Hindlimb muscle (tissue), 1 donor: ENCODE measurements at places on chromosomes 12 and 14.

GRCh38 chr12:105721051-105721825 is 390.7 kb downstream of the C12orf75 start:
- DNase-seq: peak; percentile 40

DNA sequence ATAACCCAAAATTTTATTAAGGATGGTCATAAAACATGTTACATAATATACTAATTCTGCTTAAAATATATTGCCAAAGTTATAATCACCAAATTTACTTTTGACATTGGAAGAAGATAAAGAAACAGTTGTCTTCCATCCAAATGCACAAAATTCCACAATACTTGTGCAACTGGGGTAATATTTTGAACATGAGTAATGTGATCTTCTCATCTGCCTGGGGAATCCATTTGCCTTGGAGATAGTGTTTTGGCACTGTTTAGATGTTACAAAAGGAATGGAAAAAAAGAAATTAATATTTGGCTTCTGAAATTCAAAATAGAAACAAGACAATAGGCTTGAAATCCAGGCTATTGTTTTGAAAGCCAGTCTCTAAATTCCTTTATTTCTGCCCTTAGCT is 9.1 kb downstream of the GPR19 start:
- no peak for DNase-seq

DNA sequence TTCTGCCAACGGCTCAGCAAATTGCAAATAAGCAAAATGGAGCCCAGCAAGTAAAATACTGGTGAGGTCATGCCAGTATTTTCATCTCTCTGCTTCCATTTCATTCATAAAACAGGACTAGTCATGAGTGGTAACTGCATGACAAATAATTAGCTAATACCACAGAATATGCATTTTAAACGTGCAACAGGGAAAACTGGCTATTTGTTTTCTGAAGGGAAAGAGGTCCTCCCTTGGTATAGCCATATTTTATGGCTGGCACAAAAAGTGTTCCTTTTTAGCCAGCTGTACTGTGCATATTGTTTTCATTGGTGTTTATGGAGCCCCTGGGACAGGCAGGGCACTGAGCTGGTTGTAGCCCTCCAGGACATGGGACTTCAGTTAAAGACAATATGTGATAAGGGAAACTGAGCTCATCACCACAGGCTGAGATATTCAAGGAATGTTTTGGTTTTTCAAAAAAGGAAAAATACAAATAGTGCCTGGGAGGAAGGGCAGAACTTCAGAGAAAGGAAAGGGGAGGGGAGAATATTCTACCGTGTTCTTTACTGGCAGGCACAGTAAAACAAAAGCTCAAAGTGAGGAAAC is 26.1 kb upstream of the FOXN3 start:
- DNase-seq: no peak

GRCh38 chr12:124947561-124948398 is 33.3 kb upstream of the UBC start:
- DNase-seq: no peak

- DNase-seq: no peak
Measured at GRCh38 chr12:114397978-114398881, 7.7 kb downstream of the TBX5 start.

DNA sequence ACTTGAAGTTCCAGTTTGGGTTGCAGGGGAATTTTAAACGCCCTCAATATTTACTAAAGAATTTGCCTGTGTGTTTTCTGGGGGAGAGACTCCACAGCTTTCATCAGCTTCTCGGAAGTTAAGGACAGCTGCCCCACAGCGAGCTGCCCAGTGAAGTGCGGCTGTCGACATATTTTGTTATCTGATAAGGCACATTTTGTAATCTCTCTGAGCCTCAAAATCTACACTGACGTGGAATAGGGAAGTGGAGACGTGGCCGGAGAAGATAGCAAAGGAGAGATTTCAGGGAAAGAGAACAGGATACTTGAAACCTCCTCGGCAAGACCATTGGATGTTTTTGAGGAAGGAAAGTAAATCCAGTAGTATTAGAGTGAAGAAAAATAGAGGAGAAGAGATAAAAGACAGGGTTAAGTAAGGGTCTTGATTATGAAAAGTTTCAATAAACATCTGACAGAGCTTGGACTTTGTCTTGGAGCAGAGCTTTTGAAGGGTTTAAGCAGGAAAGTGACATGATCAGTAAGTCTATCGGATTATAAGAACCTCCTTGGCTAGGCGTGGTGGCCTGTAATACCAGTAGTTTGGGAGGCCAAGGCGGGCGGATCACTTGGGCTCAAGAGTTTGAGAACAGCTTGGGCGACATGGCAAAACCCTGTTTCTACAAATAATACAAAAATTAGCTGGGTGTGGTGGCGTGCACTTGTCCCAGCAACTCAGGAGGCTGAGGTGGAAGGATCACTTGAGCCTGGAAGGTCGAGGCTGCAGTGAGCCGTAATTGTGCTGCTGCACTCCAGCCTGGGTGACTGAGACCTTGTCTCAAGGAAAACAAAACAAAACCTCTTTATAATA is 1.1 kb downstream of the POLR3B start:
- no peak for DNase-seq

DNA sequence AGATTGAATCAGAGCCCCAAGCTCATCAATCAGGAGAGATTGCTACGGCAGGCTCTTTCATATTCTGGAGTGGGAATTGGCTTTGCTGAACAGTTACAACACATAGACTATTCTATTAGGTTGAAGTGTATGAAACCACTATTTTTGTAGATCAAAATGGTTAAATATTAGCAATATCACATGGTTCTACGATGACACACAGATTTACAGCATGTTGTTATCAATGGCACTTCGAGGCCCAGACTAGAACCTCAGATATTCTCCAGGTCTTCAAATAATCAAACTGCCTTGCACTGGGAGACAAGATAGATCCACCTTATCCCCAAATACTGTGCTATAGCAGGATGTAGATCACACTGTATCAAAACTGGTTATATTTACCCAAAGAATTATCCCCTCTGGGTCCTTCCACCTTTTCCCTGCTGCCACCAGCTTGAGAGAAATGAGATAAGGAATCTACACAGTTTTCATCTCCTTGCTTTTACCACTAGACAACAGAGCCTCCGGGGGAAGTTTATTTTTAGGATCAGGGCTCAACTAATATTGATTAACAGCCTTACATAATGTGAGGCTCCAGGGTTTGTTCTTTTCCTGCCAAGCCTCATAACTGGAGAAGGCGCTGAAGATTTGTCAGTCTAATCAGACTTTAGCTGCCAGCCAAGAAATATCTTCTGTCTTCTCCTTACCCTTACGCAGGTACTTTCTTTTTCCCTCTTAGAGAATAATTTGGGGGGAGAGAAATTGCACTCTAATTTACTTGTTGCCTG is 507.1 kb downstream of the DIO2 start:
- no peak for DNase-seq

GRCh38 chr12:101772012-101772775 is 32.9 kb upstream of the SYCP3 start:
- DNase-seq: no peak

- DNase-seq: no peak
Measured at GRCh38 chr14:98192946-98193345, 1079.1 kb downstream of the BCL11B start.

DNA sequence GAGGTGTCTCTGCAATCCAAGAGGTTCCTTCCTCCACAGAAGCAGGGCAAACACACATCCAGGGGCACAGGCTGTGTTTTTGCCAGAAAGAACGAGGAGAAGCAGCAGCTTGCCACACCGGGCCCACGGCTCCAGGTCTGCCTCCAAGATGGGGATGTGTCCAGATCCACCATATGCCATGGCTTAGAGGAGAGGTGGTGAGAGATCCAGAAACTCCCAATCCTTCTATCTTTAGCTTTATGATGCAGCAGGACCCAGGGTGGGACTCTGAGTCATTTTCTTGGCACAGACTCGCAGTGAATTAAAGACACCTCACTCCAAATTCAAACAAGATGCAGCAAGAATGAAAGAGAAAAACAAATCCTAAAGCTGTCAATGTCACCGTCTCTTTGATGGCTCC is 481.4 kb upstream of the TMEM132C start:
- peak; percentile 57 for DNase-seq

- peak; percentile 70 for DNase-seq
Measured at GRCh38 chr12:6465467-6466183, 4.9 kb downstream of the VAMP1 start.
